Stimulated activated CD4-positive, alpha-beta T cell treated with anti-CD3 and anti-CD28 coated beads, Interleukin-4, amount 100 ng/mL, for 48 hours (primary cell): ENCODE measurements at places on chromosomes 5 and 9.

GRCh38 chr5:14416621-14417275, 164.8 kb upstream of the OTULINL start:
- no peak for DNase-seq

- no peak for DNase-seq
Measured at GRCh38 chr9:71472400-71472799, 295.9 kb downstream of the CEMIP2 start.

GRCh38 chr9:108565651-108566378, 290.0 kb downstream of the ACTL7B start:
- DNase-seq = no peak

DNA sequence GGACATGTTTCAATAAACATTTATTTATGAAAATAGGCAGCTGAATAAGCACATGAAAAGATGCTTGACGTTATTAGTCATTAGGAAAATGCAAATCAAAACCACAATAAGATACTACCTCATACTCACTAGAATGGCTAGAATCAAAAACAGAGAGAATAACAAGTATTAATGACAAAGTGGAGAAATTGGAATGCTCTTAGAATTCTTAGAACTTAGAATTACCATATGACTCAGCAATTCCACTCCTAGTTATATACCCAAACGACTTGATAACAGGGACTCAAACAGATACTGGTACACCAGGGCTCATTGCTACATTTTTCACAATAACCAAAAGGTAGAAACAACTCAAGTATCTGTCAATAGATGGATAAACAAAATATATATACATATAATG, 15.1 kb upstream of the TRIM36 start:
- DNase-seq = no peak

DNA sequence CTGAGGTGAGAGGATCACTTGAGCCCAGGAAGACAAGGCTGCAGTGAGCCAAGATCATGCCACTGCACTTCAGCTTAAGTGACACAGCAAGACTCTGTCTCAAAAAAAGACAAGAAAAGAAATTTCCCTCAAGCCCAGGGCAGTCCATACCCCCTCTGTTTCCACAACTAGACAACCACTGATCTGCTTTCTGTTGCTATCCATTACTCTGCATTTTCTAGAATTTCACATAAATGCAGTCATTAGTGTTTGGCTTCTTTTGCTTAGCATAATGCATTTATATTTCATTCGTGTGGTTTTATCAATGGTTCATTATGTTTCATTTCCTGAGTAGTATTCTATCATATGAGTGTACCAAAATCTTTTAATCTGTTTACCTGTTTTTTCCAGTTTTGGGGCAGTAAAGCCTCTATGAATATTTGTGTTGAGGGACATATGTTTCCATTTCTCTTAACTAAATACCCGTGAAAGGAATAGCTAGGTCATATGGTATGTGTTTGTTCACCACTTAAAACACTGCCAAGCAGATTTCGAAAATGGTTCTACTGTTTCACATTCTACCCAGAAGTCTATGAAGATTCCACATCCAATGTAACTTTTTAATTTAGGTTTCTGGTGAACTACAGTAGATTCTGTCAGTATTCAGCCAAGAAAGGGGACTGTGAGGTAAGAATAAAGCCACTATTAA, 271.8 kb downstream of the ZNF608 start:
- no peak for DNase-seq

DNA sequence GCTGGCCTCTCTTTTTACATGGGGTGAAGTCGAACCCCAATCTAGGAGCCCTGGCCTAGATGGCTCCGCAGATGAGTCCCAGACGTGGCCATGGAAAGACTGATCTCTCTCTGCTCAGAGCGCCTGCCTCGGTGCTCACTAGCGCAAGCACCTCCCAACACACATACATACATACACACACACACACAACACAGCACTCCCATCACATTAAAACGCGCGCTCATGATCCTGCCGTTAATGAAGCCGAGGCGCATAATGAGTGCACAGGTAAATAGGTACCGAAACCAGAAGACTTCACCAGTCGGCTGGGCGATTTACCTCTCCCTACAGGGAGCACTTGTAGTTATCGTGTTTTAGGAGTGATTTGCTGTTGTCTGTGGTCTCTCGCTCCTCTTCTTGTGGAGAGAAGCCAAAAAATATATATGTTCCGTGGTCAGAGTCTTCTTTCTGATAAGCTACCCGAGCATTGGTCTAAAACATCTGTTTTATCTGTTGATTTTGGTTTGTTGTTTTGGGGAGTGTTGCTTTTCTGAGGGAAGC, 207.7 kb downstream of the MEF2C start:
- no peak for DNase-seq

- no peak for DNase-seq
Measured at GRCh38 chr5:36238502-36239295, 3.0 kb downstream of the NADK2 start.

- DNase-seq = no peak
Measured at GRCh38 chr5:1800472-1801221, 560 bp upstream of the NDUFS6 start.

DNA sequence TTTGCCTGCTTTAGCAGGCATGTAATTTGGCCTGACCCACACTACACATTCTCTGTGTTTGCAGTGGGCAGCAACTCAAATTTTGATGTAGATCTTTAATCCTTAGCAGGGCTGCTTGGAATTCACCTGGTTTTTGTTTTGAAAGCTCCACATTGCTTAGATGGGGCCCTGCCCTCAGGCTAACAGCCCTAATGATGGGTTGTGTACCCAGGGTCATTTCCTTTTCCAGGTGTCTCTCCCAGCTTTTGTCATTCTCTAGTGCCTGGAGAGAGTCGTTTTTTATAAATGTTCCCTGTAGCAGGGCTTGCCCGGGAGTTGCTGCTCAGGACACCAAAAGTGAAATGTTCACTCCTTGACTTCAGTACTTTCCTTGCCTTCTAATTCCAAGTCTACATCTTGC, 126.3 kb downstream of the TRIO start:
- DNase-seq = no peak

GRCh38 chr9:135930446-135931345, 23.4 kb upstream of the CAMSAP1 start:
- DNase-seq = no peak

DNA sequence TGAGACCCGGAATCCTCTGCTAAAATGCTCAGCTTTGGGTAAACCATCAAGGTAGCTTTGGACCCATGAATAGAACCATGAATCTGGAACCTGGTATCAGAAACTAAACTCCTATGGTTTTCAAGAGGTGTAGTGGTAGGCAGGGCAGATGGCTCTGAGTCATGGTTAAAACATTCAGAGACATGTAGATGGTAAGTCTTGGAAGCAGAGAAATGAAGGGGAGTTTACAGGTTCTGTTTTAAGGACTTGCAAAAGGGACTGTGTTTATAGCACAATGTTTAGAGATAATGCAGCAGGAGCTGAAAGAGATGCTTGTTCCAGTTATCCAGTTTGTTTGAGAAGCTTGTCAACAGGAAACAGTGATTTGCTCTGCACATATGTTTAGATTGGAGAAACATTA, 36.0 kb upstream of the FBN2 start:
- no peak for DNase-seq

DNA sequence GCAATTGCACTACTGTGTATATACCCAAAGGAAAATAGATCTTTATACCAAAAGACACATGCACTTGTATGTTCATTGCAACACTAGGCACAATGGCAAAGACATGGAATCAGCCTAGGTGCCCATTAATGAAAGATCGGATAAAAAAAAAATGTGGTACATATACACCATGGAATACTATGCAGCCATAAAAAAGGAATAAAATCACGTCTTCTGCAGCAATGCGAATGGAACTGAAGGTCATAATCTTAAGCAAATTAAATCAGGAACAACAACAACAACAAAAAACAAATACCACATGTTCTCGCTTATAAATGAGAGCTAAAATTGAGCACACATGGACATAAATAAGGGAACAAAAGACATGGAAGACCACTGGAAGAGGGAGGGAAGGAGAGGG, 266.7 kb upstream of the CDH18 start:
- DNase-seq = no peak

DNA sequence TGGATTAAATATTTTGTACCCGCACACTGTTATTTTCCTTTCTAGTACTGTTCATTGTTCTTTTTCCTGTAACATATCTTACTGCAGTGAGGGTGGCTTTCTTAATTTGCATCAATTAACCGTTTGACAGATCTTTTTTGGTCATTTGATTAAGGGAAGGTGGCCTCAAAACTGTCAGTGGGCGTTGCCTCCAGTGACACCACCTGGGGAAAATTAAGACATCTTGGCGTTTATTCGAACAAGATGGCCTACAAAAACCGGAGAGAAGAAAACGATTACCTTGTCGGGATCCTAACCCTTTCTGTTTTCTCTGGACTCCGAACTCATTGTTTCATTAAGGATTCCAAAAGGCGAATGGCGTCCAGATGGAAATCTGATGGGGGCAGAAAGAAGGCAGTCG, 2.0 kb downstream of the BASP1 start:
- DNase-seq = no peak

DNA sequence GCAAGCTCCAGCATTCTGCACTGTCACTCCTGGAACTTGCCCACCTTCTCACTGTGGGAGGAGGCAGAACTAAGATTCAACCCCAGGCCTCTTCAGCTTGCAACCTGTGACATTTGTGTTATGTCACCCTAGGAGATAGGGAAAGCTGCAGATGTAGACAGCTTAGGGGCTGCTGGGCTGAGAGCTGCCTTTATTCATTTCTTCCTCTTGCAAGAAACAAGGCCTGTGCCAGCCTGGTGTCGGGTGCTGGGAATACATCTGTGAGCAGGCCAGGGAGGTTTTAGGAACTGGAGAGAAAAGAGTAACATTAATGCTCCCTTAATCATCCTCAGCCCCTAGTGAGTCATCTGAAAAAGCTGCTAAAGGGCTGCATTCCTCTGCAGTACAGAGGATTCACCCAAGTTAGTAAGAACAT, 101.8 kb downstream of the FGF18 start:
- no peak for DNase-seq

DNA sequence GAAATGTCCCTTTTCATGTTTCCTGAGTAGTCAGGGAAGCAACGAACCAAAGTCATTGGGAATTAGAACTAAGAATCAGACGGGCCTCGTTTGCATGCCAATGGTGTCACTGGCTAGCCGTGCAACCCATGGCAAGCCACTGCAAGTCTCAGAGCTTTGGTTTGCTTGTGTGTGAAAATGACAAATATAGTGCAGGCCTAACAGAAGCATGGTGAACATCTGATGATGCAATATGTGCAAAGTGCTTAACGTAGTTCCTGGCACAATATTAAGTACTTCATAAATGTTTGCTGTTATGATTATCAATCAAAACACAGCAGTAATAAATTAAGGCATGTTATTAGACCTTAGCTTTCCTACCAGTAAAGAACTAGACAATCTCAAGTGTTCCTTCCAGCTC, 118.0 kb upstream of the TRIM32 start:
- no peak for DNase-seq

GRCh38 chr9:93155716-93156474, 21.8 kb upstream of the NINJ1 start:
- no peak for DNase-seq

- DNase-seq = no peak
Measured at GRCh38 chr5:173973616-173973969, 15.4 kb upstream of the C5orf47 start.

- DNase-seq = no peak
Measured at GRCh38 chr5:132492386-132493125, 2.0 kb upstream of the IRF1 start.

DNA sequence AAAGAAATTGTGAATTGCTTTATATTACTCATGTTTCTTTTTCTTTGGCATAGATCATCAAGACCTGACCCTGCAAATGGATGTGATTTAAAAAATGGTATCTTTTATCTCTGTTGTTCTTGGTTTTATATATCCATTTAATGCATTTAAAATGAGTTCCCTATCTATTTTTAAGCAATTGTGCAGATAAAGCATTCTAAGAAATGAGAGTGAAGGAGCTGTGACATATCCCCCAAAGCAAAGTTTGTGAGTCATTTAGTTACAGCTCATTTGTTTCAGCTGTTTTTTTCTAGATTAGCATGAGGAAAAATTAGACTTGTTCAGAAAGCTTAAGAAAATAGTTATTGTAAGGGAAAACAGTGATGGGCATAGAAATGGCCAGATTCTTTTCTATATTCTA, 7.6 kb upstream of the ELOVL7 start:
- no peak for DNase-seq

DNA sequence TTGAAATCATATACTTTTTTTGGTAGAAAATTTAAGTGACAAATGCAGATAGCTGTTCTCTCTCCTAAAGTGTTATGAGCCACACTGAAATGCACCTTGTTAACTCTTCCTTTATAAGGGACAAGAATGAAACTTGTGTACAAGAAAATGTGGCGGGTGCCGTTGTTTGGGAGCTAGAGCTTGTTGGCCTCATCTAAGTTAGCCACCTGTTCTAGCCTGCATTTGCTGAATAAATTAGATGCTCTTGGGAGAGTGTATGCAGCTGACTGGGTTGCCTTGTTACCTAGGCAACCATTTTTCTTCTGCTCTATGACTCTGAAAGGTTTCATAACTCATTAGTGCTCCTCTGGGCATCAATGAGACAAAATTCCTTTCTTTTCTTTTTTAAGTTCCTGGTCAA, 174.3 kb downstream of the TAF11L14 start:
- DNase-seq = no peak

GRCh38 chr5:116409591-116410296, 164.9 kb downstream of the SEMA6A start:
- DNase-seq = no peak

DNA sequence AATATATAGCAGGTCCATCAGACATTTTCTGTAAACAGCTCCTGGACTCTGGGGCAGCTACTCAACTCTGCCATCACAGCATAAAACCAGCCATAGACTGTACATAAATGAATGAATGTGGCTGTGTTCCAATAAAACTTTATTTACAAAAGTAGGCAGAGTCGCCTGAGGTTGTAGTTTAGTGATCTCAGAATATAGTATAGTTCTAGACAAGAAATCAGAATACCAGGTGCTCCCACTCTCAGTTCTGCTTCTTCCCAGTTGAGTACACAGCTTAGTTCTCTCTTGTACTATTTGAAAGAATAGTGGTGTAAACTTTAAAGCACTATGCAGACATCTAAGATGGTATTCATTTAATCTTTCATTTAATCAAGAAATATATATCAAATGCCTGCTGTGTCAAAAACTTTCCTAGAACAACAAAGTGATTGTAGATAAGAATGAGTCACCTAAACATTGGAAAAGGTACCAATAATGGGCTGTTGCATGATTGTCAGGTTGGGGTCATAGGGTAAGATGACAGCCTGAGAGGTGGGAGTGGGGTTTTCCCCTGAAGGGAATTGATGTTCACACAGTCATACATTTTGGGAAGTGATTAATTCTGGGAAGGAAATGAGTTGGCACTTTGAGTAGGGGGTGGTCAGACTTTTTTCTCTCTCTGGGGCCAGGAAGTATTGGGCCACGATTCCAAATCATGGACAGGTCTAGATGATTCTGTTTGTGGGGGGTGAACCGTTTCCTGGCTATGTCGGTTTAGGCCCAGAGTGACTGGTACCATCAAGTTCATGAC, 37.0 kb downstream of the TNFSF8 start:
- DNase-seq = no peak

DNA sequence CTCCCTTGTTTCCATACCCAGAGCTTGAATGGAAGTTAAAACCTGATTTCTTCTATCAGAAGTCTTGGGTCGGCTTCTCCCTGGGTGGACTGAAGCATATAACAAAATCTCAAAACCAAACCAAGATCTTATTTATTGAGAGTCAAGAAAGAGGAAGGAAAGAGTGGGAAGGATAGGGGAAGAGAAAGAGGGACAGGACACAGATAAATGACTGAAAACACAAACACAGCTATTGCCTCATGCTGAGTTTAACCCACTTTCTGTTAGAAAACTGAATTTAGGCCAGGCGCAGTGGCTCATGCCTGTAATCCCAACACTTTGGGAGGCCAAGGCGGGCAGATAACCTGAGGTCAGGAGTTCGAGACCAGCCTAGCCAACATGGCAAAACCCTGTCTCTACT, 92.9 kb downstream of the PALM2AKAP2 start:
- DNase-seq = no peak

- no peak for DNase-seq
Measured at GRCh38 chr5:81961651-81962440, 10.0 kb upstream of the ATG10 start.
